ENCODE measurements at places on chromosomes 3 and 15. TPM values are rescaled to one million over a fixed set of nuclear protein-coding genes. Genes with fewer than 3 reads are reported as not detected.

Gene SGO1
- 10.3 TPM for total RNA-seq

Gene POC1A
- total RNA-seq = 35.6 TPM

Gene SRGAP3
- total RNA-seq = 0.51 TPM

Gene TMEM207
- total RNA-seq = not detected

Gene SLC33A1
- total RNA-seq = 24.0 TPM

Gene THRB
- total RNA-seq = 2.1 TPM

Gene ATP13A3
- 102 TPM for total RNA-seq

DNA sequence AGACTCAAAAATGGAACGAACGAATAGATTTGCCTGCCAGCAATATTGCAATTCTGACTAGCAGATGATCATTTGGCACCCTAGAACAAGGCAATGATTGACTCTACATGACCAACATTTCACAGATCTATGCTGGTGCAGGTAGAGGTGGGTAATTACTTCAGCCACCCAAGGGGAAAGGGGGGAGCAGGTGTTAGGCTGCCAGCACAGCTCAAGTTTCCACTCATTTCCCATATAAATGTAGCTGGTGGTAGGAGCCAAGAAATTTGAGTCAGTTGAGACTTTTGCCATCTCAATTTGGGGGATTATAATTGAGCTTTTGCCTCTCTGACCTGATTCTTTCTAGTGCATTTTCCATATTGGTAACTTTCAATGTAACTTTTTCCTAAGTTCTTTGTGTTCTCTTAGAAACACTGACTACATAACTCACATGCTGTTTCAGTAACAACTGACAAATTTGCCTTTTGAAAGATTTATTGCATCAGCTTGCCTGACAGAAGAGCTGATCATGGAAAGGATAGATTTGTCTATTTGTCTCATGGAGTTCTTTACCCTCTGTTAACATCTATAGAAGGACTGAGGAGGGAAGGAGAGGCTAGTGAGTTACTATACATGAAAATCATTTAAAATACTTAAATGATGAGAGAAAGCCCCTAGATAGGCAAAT, 902.5 kb downstream of the ZPLD1 start:
- no peak for DNase-seq

GRCh38 chr3:10262027-10262426, 13.8 kb downstream of the TATDN2 start:
- no peak for DNase-seq

DNA sequence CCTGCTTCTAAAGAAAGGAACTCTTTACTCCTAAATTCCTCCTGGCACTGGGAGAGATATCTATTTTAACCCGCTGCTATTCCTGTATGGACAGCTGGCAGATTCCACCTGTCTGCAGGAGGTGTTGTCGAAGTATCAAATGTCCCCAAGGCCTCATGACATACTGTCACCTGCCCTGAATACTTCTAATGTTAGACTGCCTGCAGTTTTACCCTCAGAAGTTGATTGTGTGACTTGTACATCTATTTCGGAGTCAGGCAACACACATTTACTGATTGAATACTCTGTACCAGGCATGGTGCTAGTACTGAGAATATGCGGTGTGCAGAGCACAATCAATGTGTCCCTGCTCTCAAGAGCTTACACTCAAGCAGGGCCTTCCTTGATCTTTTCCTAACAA, 38.6 kb downstream of the PDZRN3 start:
- DNase-seq = no peak

- peak; percentile 20 for DNase-seq
These were observed 60.5 kb downstream of the GTPBP8 start for GRCh38 chr3:113051302-113051711.

DNA sequence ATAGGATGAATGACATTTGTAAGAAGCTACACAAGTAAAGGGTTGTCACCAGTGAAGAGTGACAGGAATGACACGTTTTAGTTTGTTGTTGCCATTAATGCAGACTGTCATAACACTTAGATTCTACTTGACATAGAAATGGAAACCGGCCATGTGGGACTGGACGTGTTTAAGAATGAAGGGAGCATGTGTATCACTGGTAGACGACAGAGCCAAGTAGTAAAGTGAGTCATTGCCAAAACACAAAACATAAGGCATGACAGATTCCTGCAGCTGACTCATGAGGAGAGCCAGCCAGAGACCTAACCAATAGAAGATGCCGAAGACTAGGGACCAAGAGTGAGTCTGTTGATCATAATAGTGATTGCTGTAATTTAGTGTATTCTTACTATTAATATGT, 106.2 kb upstream of the PLAAT1 start:
- DNase-seq = peak; percentile 27

GRCh38 chr3:82293867-82294266, 532.4 kb upstream of the GBE1 start:
- no peak for DNase-seq

GRCh38 chr15:27238209-27238608, 267.2 kb downstream of the GABRG3 start:
- DNase-seq = no peak

DNA sequence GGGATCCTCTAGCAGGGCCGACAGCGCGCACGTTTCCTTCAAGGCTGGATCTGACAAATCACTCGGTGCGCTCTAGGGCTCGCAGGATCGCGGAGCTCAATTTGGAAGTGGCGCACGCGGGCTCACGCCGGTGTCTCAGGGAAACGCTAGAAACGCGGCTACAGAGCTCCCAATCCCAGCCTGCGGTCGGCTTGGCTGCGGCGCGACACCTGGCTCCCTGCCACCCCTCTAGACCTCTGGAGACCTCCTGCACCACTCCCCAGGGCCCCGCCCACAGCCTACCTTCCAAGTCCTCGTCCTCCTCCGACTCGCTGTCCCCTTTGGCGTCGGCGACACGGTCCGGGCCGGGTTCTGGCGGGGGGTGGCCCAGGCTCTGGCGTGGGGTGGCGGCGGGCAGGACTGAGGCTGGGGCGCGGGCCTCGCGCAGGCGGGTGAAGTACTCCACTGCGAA, 596 bp downstream of the PRKAR2A start:
- no peak for DNase-seq

DNA sequence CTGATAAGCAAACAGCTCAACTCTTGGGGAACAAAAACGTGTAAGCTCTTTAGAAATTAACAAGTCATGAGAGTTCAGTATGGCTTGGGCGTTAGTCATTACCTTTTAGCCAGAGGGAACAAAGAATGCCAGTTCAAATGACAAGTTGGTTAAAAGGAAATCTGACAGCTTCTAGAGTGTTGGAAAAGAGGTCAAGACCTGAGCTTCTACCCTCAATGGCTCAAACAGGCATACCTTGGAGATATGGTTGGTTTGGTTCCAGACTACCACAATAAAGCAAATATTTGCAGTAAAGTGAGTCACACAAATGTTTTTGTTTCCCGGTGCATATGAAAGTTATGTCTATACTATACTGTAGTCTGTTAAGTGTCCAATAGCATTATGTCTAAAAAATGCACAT, 136.1 kb downstream of the CACNA1D start:
- no peak for DNase-seq

DNA sequence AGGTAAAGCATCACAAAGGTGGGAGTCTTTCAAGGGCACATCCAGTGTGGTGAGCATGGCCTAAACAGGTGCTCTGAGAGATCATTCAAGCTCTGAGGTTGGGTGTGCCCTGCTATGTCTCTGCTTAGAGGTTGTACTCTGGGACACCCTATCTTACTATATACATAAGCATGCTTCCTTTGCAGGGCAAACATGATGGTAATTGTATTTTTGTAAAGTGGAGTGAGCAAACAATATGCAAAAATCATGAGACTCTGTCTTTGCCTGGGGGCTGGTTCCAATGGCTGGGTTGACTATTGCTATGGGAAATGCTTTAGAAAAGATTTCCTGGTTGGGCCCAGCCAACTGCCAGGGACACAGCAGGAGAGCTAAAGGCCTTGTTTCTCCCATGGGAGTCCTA, 315.1 kb upstream of the TLE3 start:
- no peak for DNase-seq

DNA sequence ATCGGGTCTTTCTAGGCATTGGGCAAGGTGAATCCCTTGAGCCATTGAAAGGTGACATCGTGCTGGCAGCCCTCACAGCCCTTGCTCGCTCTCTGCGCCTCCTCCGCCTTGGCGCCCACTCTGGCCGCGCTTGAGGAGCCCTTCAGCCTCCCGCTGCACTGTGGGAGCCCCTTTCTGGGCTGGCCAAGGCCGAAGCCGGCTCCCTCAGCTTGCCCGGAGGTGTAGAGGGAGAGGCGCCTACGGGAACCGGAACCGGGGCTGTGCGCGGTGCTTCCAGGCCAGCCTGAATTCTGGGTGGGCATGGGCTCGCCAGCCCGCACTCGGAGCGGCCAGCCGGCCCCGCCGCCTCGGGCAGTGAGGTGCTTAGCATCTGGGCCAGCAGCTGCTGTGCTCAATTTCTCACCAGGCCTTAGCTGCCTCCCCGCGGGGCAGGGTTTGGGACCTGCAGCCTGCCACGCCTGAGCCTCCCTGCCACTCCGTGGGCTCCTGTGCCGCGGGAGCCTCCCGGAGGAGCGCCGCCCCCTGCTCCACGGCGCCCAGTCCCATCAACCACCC, 35.4 kb upstream of the INO80 start:
- DNase-seq = no peak

DNA sequence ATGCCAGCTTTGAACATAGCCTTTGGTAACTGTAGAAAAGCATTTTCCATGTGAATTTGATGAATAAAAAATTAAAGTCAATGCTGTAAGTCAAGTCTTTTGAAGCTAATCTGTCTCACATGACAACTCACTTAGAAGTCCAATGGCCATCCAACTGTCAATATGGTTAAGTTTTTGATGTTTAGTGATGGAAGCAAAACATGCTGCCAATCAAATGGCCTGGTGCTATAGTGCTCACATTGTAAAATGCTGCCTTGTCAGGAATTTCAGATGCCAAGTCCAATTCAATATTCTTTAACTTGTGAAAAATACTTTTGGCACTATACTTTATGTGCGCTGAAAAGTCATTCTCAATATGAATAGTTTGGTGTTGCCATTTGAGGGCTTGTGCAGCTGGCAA, 1361.8 kb upstream of the ALCAM start:
- DNase-seq = no peak

GRCh38 chr3:127953091-127954035, 38.3 kb downstream of the KBTBD12 start:
- DNase-seq = no peak

DNA sequence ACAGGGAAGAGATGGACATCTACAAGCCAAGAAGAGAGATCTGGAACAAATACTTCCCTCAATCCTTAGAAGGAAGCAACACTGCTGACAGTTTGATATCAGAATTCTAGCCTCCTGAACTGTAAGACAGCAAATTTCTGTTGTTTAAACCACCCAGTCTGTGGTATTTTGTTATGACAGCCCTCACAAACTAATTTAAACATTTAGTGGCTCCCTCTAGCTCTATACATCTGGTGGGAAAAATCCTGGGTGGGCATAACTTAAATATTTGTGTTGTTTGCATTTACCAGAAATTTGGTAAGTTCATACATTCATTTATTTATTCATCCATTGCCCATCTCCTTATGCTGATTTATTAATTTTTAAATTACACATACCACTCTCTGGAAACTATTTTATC, 62.5 kb upstream of the GSK3B start:
- no peak for DNase-seq

DNA sequence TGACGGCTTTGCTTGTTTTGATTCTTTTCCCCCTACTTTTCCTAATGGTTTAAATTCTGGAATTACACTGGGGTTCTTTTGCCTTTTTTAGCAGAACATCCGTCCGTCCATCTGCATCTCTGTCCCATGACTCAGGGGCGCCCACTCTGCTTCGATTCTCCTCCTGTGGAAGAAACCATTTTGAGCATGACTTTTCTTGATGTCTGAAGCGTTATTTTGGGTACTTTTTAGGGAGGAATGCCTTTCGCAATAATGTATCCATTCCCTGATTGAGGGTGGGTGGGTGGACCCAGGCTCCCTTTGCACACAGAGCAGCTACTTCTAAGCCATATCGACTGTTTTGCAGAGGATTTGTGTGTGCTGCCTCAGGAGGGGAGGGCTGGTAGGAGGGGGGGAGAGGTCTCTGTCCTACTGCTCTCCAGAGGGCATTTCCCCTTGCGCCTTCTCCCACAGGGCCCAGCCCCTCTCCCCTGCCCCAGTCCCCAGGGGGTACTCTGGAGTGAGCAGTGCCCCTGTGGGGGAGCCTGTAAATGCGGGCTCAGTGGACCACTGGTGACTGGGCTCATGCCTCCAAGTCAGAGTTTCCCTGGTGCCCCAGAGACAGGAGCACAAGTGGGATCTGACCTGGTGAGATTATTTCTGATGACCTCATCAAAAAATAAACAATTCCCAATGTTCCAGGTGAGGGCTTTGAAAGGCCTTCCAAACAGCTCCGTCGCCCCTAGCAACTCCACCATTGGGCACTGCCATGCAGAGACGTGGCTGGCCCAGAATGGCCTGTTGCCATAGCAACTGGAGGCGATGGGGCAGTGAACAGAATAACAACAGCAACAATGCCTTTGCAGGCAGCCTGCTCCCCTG, 19.5 kb upstream of the BSN start:
- peak; percentile 18 for DNase-seq

DNA sequence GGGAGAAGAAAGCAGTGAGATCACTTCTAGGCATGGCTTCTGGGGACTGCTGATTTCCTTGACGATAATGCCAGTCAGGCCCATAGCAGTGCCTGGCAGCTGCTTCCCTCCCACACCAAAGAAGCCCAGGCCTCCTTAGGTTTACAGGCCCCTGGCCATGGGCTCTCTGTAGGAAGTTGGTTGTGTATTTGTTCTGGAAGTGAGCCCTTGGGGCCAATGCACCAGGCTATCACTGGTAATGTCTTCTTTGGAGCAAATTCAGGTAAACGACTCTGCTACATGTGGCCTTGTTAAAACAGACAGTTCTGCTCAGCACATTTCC, 89.3 kb downstream of the CCNL1 start:
- no peak for DNase-seq

DNA sequence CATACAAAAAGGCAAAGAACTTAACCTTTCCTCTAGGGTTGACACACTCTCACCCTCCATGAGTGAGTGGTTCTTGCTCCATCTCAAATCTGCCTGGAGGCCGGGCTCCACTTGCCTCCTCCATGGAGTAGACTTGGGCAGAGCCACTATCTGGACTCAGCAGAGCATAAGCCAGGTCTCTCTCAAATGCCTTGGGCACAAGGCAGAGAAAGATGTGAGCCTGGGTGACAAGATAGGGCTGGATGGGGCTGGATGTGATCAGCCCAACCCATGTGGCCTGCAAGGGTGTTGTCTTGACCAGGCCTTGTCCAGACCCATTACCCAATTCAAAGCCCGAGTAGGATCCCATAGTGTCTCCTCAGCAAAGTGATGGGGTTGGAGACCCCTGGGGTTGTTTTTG, 4.2 kb upstream of the RPL29 start:
- no peak for DNase-seq

- no peak for DNase-seq
These were observed 31.0 kb upstream of the THSD4 start for GRCh38 chr15:71084264-71084663.

GRCh38 chr15:62887113-62887570, 155.4 kb upstream of the TPM1 start:
- no peak for DNase-seq

DNA sequence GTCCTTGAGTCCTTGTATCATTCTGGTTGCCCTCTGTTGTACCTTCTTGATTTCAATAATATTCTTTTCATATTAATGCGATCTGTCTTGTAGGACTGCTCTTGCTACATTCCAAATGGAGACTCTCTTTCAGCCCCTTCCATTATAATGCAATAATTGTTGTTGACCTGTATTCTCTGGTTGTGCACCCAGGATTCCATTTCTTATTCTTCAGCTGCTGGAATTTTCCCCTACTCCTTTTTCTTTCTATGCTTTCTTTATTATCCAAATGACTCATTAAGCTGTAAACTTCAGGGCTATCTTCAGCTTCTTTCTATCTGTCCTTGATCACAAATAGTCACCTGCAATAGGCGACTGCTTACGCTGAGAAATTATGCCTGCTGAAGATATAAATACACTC, 321.5 kb downstream of the SATB1 start:
- DNase-seq = no peak
